ENCODE measurements at places on chromosomes 2 and 18. TPM values are rescaled to one million over a fixed set of nuclear protein-coding genes. Genes with fewer than 3 reads are reported as not detected.

DNA sequence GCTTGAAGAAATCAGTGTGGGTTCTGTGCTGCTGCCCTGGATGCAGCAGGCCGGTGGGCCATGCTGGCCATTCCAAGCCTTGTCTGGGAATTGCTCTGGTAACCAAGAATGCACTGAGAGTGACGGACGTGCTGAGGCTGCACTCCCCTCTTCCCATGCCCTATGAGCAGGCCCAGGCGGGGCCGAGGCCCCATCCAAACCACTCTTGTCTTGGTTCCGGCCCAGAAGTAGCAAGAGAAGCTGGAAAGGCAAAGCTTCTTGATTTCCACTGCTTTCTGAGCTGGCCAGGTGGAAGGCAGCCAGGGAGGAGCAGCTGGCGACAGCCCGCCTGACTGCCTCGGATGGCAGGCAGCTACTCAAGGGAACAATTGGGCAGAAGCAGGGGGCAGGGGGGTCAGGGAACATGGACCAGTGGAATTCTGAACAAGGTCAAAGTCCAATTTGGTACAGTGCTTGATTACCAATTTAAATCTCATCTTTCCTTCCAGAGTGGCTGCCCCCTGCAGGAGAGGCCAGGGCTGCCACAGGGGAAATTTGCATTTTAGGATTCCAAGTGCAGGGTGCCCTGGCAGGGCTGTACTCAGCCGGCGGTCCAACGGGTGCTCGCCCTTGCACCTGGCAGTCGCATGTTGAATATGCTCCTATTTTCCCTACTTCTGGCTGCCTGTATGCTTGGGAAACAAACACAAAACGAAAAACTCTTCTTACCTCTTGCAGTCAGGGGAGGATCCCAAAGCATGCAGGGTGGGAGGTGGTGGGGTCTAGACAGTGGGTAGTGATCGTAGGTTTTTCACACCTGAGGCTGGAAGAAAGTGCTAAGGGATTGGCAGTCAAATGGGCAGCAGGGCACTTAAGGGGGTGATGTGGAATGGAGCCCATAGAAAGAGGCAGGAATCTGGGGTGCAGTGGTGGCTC, 67.3 kb downstream of the LIPG start:
- no peak for DNase-seq

DNA sequence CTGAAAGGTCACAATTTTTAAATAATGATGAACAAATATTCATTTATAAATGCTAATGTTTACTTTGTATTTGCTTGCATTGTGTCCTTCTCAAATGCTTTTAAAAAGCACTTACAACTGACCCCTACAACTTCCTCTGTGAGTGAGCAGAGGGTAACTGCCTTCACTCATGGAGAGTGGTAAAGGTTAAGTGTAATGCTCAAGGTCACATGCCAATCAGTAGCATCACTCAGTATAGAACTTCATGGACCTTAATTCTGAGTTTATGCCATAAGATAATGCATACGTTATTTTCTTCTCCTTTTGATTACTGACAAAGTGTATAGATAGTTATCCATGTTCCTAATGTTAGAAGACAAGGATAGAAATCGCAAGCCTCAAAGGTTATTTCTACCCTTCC, 91.8 kb upstream of the SERTAD2 start:
- DNase-seq: no peak

Gene FAP
- polyA plus RNA-seq: 43.7 TPM

DNA sequence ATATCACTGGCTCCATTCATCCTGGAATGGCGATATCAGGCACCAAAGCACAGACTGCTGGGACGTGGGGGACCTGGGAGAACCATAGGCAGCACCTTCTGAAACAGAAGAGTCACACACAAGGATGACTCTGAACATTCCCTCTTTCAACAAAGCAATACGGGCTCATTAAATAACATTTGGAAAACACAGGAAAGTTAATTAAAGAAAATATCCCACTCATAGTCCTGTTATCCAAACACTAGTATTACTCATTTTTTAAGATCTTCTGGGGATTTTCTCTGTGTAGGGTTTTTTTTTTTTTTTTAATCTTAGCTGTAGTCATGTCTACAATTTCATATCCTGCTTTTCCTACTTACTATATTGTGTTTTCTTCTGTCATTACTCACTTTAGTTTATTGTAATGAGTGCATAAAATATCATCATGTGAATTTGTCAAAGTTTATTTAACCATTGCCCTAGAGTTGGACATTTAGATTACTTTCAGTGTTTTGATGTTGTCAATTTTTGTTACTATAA, 70.0 kb upstream of the SP3 start:
- no peak for DNase-seq

Gene SPDYA
- 2.4 TPM for polyA plus RNA-seq

GRCh38 chr2:188077757-188078156, 213.9 kb upstream of the GULP1 start:
- DNase-seq: no peak

DNA sequence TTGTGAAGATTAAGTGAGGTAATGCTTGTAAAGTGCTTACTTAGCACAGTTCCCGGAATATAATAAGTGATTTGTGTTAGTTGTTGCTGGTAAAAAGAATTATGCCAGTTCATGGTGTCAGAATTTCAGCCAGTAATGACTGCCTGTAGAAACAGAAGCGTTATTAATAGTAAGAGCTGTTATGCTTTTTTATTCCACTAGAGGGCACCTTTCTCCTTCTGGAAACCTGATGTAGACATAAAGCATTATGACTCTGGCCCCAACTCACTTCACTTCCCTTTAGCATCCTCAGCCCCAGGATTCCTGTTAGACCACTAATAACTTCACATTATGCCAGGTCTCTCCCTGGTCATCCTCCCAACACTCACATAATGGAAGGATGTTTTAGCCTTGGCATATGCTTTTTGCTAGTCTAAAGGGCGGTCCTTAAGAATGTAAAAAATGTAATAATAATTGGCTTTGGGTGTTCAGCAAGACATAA, 34.9 kb downstream of the C18orf54 start:
- DNase-seq: peak; percentile 58

DNA sequence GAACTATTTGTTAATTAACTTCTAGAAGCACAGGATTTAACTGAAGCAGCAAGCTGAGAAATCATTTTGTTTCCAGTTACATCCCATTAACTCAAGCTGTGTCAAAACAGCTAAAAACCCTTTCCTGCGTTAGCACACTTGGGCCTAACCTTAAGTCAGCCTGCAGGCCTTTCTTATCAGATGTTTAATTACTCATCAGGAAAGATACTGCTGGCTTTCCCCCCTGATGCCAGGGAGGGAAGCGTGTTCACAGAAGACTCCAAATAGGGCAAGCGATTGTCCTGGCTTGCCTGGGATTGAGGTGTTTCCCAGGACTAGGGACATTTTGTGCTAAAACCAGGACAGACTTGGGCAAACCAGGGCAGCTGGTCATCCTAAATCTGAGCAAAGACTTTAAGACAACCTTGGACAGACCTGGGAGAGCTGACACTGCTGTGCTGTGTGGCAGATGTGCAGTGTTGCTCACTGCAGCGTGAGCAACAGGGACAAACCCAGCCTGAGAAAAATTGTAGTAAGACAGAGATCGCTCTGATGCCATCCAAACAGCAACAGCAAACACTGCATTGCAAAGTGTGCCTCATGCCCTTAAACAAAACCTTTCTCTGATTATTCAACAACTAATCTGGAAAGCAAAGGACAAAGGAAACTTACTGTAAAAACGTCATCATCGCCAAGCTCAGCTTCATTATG, 100.9 kb downstream of the SPRED2 start:
- DNase-seq: no peak

Gene ACMSD
- polyA plus RNA-seq: 1.2 TPM

Gene ALS2
- polyA plus RNA-seq: 28.8 TPM

- no peak for DNase-seq
Observed at GRCh38 chr2:202204855-202205254, 33.5 kb downstream of the SUMO1 start.

Gene GYPC
- 92.8 TPM for polyA plus RNA-seq

DNA sequence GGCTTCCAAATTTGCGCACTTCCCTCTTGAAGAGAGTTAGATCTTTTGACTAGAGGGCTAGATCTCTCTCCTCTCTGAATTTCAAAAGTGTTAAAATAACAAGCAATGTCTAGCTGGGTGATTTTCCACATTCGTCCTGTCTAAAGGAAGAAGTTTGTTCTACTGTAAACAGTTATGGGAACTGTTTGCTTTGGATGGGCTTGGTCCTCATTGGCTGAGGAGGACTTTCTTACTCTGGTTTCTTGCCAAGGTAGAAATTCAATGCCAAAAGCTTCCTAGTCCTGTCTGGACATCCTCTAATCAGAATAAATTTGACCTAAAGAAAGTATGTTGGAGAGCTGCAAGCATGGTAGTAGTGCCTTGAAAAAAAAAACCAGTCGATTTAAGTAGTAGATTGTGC, 47.4 kb upstream of the RAPH1 start:
- no peak for DNase-seq

Gene ELOA2
- not detected for polyA plus RNA-seq

DNA sequence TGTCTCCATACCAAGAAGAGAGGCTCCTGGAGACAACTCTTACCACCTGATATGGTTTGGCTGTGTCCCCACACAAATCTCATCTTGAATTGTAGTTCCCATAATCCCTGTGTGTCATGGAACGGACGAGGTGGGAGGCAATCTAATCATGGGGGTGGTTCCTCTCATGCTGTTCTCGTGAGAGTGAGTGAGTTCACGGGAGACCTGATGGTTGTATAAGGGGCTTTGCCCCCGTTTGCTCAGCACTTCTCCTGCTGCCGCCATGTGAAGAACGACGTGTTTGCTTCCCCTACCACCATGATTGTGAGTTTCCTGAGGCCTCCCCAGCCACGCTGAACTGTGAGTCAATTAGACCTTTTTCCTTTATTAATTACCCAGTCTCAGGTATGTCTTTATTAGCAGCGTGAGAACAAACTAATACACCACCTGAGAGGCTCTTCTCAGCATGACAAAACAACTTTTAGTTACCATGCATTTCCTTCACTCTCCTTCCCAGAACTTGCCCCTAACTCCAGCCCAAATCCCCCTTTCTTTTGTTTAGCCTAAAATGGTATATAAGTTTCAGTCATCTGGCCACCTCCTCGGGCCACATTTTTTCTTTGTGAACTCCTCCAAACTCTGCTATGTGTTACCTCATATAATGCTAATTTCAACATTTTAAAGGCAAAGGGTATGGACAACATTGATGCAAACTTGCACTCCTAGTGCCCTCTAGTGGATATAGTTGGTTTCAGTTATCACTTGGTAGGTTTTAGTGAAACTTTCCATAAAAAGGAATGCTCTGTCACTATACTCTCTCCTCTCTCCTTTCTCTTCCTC, 58.6 kb upstream of the SLC25A52 start:
- DNase-seq: peak; percentile 40

- DNase-seq: no peak
Observed at GRCh38 chr2:71583876-71584275, 130.5 kb downstream of the DYSF start.

- no peak for DNase-seq
Observed at GRCh38 chr2:159795841-159796690, 1.9 kb downstream of the CD302 start.

Gene PXDN
- polyA plus RNA-seq: 158 TPM

GRCh38 chr18:3444296-3444695, 5.7 kb upstream of the TGIF1 start:
- no peak for DNase-seq

DNA sequence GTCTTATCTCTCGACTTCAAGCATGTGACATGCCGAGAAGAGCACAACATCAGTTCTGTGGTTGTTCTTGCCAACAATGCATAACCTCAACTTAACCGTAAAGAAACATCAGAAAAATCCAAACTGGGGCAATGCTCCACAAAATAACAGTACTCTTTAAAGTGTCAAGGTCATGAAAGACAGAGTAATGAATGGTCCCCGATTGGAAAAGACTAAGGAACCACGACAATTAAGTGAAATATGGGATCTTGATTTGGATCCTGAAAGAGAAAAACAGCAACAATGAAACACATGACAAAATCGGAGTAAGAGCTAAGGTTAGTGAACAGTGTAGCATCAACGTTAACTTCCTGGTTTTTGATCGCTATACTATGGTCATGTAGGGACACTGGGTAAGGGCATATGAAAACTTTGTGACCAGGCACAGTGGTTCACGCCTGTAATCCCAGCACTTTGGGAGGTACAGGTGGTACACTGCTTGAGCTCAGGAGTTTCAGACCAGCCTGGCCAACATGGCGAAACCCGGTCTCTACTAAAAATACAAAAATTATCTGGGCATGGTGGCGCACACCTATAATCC, 55.2 kb downstream of the UNC50 start:
- no peak for DNase-seq
